Activated naive CD8-positive, alpha-beta T cell treated with anti-CD3 and anti-CD28 coated beads, Interleukin-2, amount 10 ng/mL, durations not matched to agents 7 days and 5 days (primary cell): ENCODE measurements at places on chromosomes 6 and 20. TPM values are rescaled to one million over a fixed set of nuclear protein-coding genes. Genes with fewer than 3 reads are reported as not detected.

GRCh38 chr6:33324125-33324524 lies 6.6 kb upstream of the ZBTB22 start:
- peaks cover 30% of the 10 kb centered on the region for H3K36me3 ChIP-seq
- peaks cover 30% of the 10 kb centered on the region for H3K4me1 ChIP-seq
- H3K27ac ChIP-seq, result peak overlapping the region; percentile 100
- DNase-seq, result no peak

- DNase-seq, result no peak
- peaks cover 2% of the 10 kb centered on the region for H3K4me1 ChIP-seq
- H3K36me3 ChIP-seq, result peaks cover 18% of the 10 kb centered on the region
- H3K27me3 ChIP-seq, result no peaks in the 10 kb centered on the region
- no peak overlapping the region for H3K27ac ChIP-seq
Observed at GRCh38 chr6:84156306-84156705, 71.1 kb downstream of the CEP162 start.

Gene ZNF831
- 15.9 TPM for total RNA-seq

DNA sequence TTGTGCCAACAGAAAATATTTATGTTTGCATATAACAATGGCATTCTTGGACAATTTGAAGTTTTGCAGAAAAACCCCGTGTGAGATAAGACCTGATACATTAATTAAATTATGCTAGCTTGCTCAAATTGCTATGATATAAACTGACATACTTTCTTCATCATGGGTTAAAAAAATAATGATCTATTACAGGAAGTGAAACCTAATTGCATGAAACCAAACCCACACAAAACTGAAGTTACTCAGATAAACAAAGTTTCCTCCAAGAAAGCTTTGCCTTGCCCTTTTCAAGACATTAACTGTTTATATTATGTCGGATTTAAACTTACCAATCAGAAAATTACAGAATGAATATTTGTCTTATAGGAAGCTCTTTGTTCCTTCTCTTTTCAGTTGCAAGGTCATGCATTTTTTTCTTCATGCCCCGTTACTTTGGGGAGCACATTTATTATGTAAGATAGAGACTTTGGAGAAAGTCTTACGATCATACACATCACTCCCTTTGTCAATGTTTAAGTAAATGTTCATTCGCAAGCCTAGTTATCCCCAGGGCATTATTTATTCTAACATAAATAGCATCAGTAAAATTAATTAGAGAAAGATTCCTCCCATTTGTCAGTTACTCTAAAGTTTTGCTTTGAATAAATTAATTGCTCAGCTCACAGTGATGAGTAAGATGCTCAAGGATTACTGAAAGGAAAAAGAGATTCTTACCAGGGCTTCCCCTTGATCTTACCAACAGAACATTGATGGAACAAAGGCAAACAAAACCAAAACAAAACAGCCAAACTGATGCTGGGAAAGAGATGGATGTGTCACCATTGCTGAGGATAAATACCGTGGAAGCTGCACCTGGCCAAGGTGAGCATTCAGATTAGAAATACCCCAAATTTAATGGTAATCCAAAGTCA lies 14.8 kb upstream of the TMEM244 start:
- peaks cover 13% of the 10 kb centered on the region for H3K27me3 ChIP-seq
- peaks cover 13% of the 10 kb centered on the region for H3K4me1 ChIP-seq
- peaks cover 4% of the 10 kb centered on the region for H3K36me3 ChIP-seq
- no peak overlapping the region for H3K4me3 ChIP-seq

DNA sequence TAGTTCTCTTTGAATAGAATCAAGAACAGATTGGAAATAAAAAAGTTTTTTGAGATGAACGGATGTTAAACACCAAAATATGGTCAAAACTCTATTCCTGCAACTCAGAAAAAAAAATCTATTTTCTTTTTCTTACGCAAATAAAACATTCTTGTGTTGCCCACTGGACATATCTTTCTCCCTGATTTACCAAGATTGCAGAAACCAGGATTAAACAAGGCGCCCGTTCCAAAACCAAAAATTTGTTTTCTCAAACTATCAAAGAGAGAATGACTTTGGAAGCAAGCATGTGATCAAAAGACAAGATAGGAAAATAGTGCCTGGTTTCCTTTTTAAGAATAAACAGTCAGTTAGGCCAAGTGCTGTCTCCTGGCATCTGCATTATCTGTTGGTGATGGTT lies 273.1 kb downstream of the CLIC5 start:
- H3K27me3 ChIP-seq, result no peaks in the 10 kb centered on the region
- H3K36me3 ChIP-seq, result peaks cover 4% of the 10 kb centered on the region
- H3K4me1 ChIP-seq, result peaks cover 33% of the 10 kb centered on the region
- no peak for DNase-seq
- no peak overlapping the region for H3K27ac ChIP-seq
- no peak overlapping the region for H3K4me3 ChIP-seq

DNA sequence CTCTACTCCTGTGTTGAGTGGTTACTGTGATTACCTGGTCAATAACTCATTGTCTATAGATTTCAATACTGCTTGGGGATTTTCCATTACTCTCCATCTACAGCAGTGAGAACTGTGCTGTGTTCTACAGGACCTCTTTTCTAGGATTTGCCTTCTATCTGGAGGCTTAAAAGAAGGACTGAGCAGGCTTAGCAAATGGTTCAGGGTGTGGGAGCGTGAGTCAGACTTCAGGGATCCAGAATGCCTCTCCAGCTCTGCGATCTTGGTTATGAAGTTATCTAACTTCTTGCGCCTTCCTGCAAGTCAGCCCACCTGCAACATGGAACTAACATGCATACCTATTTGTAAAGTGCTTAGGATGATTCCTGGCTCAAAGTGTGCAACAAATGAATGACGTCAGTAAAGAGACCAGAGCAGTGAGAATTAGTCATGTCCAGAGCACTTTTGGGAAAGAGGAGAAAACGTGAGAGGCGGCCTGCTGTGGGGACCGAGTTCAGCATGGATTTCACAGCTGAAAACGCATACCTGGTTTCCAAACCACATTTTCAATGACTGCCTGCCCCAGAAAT lies 610.1 kb upstream of the CDH4 start:
- no peak for DNase-seq
- H3K27ac ChIP-seq, result no peak overlapping the region
- H3K4me1 ChIP-seq, result no peaks in the 10 kb centered on the region
- H3K4me3 ChIP-seq, result no peak overlapping the region
- no peaks in the 10 kb centered on the region for H3K27me3 ChIP-seq

GRCh38 chr6:26394289-26394688 lies 7.8 kb upstream of the BTN3A1 start:
- peaks cover 6% of the 10 kb centered on the region for H3K4me1 ChIP-seq
- peaks cover 22% of the 10 kb centered on the region for H3K36me3 ChIP-seq
- no peak overlapping the region for H3K4me3 ChIP-seq
- no peak for DNase-seq

- H3K27ac ChIP-seq, result no peak overlapping the region
- no peak overlapping the region for H3K4me3 ChIP-seq
- peaks cover 12% of the 10 kb centered on the region for H3K4me1 ChIP-seq
- no peaks in the 10 kb centered on the region for H3K36me3 ChIP-seq
- DNase-seq, result no peak
- H3K27me3 ChIP-seq, result peaks cover 59% of the 10 kb centered on the region
Observed at GRCh38 chr20:63002511-63002910, 4.3 kb downstream of the BHLHE23 start.

Gene MAD2L1BP
- 39.7 TPM for total RNA-seq

DNA sequence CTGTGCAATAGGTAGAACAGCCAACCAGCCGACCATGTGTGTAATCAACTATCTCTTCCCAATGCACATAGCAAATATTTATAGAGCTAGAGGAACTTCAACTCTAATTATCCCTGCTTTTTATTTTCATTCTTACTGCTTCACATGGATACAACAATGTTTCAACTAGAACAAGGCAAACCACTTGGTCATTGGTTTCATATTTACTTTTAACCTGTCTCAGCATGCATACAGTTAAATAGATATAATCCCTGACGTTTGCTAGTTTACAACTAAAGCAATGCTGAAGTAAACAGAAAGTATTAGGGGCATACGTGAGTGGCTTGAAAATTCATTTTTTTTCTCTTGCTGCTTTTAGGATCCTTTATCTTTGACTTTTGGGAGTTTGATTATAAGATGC lies 318.5 kb upstream of the MAP3K7 start:
- no peak overlapping the region for H3K27ac ChIP-seq
- H3K4me1 ChIP-seq, result no peaks in the 10 kb centered on the region
- H3K36me3 ChIP-seq, result no peaks in the 10 kb centered on the region

Gene PPP1R11
- 52.5 TPM for total RNA-seq
